Fibroblast of mammary gland (primary cell): ENCODE measurements at places on chromosomes 1 and 21.
A peak's percentile ranks its signal among the peaks of the same experiment; 100 is the strongest.

- no peak for DNase-seq
These were observed 2.3 kb upstream of the C4BPA start for GRCh38 chr1:207101720-207102119.

GRCh38 chr1:55781944-55782482, 566.8 kb upstream of the USP24 start:
- peak; percentile 95 for DNase-seq

GRCh38 chr1:61125263-61125662, 42.9 kb downstream of the NFIA start:
- no peak for DNase-seq

DNA sequence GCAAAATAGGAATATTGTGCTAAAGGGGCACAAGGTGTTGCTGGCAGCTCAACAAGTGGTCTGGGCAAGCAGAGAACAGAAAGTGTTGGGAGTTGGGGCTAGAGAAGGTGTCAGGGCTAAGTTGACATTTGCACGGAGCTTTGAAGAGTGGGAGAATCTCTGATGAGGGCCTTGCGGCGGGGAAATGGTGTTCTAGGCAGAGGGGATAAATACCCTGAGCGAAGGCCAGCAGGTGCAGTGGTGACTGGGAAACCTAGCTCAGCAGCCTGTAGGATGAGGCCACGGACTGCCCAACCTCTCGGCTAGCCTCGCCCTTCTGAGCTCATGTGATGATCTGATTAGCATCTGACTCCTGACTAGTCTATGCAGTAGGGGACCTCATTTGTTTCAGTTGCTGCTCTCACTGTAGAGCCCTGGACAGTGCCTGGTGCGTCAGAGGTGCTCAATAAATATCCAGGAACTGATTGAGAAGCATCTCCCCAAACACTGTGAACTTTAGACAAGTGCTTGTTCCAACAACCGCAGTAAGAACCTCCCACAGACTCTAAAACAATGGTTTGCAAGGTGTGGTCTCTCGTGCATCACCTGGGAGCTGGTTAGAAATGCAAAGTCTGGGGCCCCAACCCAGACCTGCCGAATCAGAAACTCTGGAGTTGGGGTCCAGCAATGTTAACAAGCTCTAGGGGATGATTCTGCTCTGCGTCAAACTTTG, 1.0 kb upstream of the FOXO6 start:
- no peak for DNase-seq

DNA sequence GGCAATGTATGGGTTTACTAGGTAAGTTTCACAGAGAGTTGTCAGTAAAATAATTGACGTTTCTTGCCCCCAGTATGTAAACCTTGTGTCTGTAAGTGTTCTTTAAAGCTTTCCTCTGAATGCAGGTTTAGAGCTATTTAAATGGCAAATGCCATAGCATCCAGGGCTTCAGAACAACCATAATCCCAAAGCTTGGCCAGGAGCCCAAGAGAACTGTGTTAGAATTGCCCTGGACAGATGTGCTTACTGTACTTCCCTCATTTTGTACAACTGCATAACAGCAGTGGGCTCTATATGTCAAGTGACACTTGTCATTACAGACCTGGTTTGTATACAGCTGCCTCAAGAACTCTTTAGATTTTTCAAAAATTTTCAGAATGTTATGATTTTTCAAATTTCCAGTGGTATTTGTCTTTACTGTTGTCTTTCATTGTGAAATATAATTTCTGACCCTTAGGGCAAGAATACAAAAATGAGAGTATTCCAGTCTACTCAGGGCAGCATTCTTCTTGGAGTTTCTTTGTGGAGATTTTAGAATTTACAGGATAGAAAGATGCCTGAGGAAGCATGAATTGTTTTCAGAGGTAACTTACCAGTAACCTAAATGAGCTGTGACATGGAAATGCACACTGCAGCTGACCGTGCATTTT, 136.9 kb upstream of the L1TD1 start:
- no peak for DNase-seq
